Amniotic stem cell (primary cell): ENCODE measurements at places on chromosomes 13 and 19.

DNA sequence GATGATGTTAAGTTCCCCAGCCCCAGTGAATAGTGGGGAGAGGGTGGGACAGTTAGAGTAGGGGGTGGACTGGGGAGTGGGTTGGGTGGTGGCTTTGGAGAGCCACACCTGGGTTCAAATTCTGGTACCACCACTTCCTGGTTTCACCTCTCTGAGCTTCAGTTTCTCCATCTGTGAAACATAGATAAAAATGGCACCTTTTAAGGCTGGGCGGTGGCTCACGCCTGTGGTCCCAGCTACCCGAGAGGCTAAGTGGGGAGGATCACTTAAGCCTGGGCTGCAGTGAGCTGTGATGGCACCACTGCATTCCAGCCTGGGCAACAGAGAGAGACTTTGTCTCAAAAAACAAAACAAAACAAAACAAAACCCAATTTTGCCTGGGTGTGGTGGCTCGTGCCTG lies 5.9 kb downstream of the VAV1 start:
- DNase-seq = no peak

DNA sequence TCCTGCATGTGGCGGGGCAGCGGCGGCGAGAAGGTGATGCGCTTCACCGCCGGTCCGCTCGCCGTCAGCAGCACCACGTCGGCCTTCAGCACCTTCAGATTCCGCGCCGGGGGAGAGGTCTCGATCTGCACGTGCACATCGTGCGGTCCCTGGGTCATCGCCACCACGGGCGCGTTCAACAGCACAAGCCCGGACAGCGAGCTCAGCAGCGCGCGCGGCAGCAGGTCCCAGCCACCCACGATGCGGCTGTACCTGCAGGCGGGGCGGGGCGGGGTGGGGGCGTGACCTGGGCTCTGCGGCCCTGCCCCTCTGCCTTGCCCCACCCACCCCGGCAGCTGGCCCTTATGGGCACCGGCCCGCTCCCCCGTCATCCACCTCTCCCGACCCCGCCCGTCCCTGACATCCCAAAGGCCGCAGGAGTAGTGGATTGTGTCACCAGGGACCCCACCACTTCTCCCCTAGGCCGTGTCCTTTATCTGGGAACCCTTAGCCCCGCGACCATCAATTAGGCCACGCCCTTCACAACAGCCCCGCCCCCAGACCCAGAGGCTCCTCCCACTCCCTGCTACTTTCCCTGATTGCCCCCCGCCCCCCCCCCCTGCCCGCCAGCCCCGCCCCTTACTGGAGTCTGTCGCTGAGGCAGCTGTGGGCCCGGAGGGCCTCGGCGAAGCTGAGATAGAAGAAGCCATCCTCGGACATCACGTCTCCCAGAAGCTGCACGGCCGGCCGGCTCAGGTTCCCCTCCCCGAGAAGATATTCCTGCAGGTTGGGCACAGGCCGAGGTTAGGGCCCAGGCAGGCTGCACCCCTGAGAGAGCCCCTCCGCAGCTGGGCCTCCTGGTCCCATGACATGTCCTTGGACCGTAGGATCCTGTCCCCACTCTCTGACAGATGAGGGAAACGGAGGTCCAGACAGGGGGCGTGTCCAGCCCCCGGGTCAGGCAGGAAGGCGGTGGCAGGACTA lies 6.1 kb downstream of the IL4I1 start:
- no peak for DNase-seq

GRCh38 chr13:33525763-33526162 lies 240.2 kb upstream of the STARD13 start:
- DNase-seq = no peak

DNA sequence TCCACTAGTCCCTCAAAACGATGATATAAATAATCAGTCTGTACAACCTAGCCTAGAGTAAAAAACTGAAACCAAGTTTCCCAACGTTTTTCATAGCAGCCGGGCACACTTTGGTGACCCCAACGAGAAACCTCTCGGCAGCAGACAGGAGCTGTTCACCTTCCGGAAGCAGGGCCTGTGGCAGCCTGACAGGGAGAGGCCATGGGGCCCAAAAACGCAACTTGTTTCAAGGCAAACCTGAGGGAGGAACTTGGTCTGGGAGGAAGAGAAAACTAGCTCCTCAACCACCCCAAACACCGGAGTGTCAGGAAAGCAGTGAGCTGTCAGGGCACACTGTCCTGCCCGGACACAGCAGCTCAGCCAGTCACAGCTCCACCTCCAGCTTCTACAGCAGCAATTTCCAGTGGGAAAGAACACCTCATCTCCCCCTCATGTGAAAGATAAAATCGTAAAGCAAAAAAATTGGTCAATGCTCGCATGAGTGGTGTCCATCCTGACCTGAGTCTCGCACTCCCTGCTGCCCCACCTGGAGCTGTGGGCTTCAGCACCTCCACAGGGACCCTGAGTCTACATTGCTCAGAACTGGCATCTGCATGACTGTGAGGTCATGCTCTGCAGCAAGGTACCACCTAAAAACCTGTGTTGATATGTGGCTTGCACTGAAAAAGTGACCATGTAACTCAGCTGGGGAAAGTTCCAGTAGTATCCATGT lies 40.6 kb upstream of the LATS2 start:
- no peak for DNase-seq

DNA sequence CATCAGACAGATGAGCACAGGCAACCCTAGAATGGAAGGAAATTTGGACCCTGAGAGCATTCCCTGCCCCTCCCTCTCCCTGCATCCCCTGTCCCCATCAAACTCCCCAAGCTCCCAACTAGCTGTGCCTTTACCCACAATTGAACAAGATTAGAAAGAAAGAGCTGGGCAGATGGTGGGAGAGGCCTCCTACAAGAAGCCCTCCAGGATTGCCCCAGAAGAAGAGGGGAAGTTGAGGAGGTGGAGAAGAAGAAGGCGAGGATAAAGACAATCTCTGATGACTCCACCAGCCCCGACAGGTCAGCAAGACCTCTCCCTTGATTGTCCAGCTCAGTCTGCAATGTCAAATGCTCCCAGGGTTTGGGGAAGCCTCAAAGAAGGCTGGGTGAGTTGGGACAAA lies 11.9 kb downstream of the UNC13A start:
- DNase-seq = no peak

DNA sequence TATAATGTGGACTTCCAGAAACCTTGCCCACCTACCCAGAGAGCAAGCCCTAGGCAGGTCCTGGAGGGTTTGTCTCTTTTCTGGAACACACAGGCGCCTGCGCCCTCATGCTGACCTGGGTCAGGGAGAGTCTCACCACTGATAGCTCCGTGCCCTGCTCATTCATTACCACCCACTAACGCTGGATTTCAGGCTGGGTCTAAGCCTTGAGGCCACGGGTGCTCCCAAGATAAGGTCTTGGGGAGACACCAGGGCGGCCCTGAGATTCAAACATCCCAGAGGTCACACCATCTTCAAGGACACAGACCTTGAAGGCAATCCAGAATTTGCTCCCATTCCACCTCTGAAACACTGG lies 5.1 kb downstream of the S1PR2 start:
- no peak for DNase-seq

DNA sequence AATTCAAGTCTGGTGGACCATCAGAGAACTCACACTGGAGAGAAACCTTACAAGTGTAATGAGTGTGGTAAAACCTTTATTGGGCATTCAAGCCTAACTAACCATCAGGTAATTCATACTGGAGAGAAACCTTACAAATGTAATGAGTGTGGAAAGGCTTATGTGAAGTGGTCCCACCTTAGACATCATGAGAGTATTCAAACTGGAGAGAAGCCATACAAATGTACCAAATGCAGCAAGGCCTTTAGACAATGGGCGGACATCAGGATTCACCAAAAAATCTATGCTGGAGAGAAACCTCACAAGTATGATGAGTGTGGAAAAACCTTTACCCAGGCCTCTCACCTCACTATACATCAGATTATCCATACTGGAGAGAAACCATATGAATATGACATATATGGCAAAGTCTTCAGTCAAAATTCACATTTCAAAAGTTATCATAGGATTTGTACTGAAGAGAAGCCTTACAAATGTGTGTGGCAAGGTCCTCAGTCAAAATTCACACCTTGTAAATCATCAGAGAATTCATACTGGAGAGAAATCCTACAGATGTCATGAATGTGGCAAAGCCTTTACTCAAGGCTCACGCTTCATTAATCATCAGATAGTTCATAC lies 19.7 kb upstream of the ZNF665 start:
- no peak for DNase-seq

DNA sequence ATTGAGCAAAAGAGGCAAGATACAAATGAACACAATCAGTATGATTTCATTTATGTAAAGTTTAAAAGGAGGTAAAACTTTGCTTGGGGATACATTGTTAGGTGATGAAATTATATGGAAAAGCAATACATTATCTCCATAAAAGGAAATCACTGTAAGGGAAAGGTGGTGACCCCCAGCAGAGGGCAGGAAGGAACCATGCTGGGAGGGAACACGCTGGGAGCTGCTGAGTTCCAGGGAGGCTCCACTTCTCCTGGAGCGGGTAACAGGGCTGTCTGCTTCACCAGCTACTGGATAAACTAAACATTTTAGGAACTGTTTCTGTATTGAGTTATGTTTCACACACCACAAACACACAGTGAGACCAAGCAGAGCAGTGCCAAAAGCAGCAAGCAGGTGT lies 91.2 kb downstream of the KATNAL1 start:
- DNase-seq = no peak

GRCh38 chr19:5052515-5052914 lies 83.6 kb downstream of the KDM4B start:
- DNase-seq = no peak

GRCh38 chr19:50909240-50910070 lies 1.7 kb downstream of the KLK4 start:
- DNase-seq = no peak

DNA sequence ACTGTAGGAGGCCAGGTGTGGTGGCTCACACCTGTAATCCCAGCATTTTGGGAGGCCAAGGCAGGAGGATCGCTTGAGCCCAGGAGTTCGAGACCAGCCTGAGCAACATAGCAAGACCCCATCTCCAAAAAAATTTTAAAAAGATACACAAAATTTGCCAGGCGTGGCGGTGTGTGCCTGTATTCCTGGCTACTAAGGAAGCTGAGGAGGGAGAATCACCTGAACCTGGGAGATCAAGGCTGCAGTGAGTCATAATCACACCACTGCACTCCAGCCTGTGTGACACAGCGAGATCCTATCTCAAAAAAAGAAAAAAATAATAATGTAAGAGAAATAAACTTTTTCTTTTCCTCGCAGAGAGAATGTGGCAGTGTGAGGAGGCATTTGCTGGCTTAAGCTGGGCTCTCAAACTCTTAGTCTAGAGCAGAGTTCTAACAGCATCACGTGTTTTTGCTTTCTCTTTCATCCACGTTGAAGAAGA lies 21.1 kb downstream of the FAM187B start:
- no peak for DNase-seq

DNA sequence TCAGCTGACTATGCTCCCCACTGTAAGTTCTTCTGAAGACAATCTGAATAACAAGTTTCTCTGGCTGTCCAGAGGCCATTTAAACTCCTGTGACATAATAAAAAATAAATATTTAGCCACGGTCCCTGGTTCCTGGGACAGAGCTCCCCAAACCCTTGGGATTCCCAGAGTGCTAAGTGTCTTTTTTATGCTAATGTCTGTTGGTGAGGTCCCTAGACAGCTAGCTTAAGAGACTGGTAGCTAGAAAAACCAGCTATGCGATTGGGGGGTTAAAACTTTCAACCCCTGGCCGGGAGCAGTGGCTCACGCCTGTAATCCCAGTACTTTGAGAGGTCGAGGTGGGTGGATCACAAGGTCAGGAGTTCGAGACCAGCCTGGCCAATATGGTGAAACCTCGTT lies 5.9 kb downstream of the EPSTI1 start:
- DNase-seq = no peak

GRCh38 chr13:99269627-99270241 lies 11.6 kb upstream of the GPR18 start:
- no peak for DNase-seq

DNA sequence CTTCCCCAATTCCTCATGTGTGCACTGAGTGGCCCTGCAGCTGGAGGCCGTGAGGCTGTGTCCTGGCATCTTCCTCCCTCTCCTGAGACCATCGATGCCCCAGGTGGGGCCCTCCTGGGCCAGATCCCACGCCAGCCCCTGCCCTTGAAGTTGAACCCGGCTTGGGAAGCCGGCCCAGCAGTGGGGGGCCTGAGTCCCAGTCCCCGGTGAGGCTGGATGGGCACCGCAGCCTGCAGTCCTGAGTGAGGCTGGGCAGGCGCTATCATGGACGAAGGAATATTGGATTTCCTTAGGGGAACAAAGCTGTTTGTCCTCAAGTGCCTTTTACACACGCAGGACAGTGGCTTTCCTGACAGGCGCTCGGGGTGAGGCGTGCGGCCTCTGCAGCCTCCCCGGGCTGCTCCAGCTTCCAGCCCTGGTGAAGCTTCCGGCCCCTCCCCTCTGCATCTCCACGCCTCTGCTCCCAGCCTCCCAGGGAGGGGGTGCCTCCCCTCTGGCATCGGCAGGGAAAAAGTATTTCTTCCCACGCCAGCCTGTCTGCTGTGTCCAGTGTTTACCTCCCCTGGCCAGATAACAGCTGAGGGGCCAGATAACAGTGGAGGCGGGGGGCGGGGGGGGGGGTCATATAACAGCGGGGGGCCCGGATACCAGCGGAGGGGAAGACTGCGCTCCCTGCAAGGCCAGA lies 159.5 kb downstream of the KDM4B start:
- no peak for DNase-seq

DNA sequence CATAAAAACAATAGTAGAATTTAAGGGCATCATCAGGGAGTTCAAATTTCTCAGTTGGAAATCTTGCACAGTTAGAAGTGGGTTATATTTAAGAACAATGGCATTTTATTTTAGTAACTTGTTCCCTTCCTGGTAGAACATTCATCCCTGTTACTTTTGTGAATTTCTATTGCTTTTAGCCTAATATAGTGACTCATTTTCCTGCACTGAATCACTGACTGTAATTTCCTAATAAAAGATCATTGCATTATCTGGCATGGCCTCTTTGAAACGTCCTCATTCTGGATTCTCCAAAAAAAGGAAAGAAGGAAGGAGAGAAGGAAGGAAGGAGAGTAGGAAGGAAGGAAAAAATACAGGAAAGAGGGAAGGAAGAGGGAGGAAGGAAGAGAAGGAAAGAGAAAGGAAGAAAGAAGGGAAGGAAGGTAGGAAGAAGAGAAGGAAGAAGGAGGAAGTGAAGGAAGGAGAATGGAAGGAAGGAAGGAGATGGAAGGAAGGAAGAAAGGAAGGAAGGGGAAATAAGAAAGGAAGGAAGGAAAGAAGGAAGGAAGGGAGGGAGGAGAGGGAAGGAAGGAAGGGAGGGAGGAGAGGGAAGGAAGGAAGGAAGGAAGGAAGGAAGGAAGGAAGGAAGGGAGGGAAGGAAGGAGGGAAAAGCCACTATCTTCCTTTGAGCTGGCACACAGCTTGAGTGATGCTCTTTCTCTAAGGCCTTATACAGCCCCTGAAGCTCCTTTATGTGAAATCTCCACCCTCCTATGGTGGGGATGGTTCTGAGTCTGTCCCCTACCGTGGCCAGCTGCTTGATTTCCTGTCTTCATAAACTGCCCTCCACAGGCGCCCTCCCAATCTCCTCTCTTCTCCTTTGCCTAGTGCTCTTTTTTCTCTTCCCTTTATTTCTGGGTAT lies 29.8 kb upstream of the TM9SF2 start:
- DNase-seq = no peak

GRCh38 chr13:81171065-81171647 lies 830.2 kb upstream of the SPRY2 start:
- no peak for DNase-seq

GRCh38 chr13:50779443-50780200 lies 63.9 kb downstream of the DLEU7 start:
- no peak for DNase-seq

GRCh38 chr13:42048342-42048683 lies at the start of gene DGKH:
Gene DGKH (plus strand): TSS chr13:42048648. CDS start chr13:42048774, 126 bp downstream.
- DNase-seq = no peak
